ENCODE measurements at places on chromosomes 3 and 15.

DNA sequence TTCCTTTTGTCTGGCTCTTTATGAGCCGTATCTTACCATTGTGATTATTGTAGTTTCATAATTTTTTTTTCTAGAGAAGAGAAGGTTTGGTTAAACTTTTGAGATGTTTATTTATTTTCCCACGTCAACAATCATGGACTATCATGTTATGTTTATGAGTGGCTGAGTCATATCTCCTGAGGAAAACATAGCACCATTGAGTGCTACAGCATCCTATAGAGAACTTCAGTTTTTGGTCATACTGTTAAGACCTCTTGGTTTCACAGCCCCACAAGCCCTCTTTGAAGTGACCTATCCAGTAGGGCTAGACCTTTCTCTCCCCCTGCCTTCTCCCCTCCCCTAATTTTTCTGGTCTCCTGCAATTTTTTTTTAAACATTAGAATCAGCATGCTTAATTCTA is 20.8 kb downstream of the PIK3CA start:
- no peak for DNase-seq

- DNase-seq = no peak
Observed at GRCh38 chr15:63849906-63850305, 16.2 kb upstream of the HERC1 start.

DNA sequence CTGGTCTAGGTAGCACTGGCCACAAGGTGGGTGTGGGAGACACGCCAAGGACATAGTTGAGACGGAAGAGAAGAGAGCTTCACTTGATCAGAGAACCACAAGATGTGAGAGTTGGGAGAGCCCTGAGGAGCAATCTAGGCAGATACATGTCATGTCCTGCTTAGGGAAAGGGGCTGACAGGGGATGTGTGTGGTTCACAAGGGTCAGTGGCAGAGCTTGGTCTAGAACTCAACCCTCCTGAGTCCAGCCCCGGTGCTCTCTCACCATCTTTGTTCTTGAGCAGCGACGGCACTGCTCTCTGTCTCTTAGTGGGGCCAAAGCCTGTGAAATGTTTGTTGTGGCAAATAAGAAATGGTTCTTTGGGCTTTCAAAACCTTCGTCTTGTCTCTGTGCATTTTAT is 243.5 kb upstream of the ROPN1 start:
- no peak for DNase-seq

DNA sequence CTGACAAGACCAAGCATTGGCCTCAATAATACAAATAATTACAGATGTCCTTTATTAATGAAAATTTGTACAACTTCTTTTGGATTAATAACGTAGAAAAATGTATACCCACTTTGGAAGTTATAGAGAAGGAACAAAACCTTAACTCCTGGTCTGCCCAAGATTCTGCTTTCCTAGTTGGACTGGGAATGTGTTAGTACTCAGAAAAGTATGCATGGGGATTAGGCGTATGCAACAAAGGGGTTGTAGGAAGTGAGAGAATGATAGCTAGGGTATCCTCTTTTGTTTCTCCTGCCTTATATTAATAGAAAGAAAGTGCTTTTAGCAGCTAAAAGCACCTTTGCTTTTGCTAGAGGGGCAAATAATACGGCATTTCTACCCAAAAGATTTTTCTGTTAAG is 116.2 kb upstream of the LRRFIP2 start:
- DNase-seq = peak; percentile 55

DNA sequence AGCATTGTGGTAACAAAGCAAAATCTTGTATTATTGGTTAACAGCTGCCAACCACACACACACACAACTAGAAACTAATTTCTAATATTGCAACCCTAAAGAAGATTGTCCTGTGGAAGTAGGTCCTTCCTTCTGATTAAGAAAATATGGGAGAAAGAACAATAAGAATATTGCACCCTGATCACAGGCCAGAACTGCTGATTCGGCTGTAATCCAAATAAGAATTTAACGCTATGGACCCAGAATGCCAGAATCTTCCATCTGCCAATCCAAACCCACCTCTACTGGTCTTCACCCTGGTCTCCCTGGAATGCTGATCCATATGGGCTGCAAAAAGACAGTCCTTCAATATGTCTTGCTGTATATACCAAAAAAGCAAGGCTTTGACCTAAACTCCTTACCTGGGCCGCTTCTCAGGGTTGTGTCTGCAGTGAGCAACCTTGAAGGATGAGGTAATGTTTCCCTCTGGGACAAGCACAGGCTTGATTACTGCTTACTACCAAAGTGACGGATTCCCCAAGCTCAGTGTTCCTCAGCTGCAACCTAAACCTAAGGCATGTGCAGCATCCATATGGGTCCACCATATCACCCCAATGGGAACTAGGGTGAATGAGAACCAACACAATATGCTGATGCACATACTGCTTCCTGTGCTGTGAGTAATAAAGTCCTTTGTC is 8.0 kb downstream of the CCDC14 start:
- DNase-seq = no peak

DNA sequence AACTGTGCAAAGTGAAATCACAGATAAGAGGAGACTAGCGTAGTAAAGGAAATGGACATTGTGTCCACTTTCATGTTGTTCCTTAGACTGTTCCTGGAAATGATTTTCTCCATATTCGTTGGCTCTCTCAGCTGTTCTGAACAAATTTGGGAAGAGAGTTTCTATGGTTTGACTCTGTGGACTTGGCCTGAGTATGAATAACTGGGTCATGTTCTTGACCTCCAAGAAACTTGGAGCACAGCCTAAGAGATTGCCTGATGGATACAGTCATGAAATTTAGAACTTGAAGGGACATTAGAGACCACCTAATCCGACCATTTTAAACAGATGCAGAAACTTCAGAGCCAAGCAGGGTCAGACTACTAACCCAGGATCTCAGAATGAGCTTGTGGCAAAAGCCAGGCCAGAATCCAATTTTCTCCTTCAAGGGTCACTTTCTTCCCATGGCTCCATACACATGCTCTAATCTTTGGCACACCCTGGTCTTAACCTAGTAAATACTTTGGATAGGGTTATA is 430.4 kb downstream of the RBMS3 start:
- DNase-seq = no peak

GRCh38 chr3:101778385-101779046 is 495 bp upstream of the NXPE3 start:
- no peak for DNase-seq

GRCh38 chr3:53230789-53231188 is 25.0 kb downstream of the TKT start:
- DNase-seq = no peak

DNA sequence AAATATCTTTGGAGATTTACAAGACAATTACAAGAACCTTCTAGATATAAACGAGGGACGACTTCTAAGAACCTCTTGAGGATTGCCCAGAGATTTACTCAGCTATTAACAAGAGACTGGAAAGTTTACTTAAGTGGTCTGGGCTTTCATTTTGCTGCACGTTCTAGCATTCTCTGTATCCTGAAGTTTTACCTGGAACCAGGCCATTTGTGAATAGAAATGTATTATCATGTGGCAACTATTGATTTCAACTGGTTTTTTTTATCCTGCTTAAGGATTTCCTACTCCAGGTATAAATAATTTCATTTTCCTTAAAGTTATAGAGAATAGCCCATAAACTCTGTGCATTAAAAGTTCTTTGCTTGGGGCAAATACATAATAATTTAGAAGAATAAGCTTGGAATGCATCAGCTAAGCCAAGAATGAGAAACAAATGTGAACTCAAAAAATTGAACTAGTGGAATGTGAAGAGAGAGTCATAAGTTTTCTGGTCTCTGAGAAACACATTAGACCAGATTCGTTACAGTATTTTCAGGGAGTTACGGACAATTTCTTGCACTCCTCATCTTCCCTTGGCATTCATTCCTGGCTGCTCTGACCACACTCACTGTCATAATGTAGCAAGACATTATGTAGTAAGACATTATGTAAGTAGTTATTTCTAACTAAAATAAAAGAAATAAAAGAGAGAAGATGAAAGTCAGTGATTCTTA is 1.3 kb downstream of the AQP9 start:
- DNase-seq = peak; percentile 62

DNA sequence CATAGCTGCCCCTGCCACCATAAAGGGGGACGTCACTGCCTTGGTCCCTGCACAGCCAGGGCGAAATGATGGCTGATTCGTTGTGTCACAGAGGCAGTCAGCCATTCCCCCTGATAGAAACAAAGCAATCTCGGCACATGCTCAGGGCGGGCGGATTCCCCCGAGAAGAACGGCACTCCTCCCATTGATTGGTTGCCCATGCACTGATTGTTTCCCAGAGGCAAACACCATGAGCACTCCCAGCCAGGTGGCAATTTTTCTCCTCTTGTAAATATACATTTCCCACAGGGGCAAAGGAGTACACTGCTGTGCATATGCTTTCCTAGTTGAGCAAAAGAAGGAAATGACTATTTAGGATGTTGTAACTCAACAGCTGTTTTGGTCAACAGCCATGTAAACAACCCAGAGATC is 56.5 kb downstream of the KY start:
- no peak for DNase-seq

DNA sequence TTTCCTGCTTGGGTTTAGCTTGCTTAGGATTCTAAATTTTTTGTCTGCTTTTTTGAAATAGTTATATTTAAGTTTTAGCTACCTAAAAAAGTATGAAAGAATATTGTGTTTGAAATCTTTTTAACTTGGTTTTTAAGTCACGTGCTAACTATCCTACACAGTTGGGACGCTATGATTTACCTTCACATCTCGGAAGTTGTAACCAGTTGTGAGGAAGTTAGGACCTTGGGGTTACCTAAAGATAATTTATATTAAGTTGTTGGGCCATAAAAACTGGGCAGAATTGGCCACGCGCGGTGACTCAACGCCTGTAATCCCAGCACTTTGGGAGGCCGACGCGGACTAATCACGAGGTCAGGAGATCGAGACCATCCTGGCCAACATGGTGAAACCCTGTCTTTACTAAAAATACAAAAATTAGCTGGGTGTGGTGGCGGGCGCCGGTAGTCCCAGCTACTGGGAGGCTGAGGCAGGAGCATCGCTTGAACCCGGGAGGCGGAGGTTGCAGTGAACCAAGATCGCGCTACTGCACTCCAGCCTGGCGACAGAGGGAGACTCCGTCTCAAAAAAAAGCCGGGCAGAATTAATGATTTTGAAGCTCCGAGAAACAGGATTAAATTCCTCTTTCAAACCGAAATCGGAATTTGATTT is 1.0 kb downstream of the ZFAND6 start:
- DNase-seq = no peak

DNA sequence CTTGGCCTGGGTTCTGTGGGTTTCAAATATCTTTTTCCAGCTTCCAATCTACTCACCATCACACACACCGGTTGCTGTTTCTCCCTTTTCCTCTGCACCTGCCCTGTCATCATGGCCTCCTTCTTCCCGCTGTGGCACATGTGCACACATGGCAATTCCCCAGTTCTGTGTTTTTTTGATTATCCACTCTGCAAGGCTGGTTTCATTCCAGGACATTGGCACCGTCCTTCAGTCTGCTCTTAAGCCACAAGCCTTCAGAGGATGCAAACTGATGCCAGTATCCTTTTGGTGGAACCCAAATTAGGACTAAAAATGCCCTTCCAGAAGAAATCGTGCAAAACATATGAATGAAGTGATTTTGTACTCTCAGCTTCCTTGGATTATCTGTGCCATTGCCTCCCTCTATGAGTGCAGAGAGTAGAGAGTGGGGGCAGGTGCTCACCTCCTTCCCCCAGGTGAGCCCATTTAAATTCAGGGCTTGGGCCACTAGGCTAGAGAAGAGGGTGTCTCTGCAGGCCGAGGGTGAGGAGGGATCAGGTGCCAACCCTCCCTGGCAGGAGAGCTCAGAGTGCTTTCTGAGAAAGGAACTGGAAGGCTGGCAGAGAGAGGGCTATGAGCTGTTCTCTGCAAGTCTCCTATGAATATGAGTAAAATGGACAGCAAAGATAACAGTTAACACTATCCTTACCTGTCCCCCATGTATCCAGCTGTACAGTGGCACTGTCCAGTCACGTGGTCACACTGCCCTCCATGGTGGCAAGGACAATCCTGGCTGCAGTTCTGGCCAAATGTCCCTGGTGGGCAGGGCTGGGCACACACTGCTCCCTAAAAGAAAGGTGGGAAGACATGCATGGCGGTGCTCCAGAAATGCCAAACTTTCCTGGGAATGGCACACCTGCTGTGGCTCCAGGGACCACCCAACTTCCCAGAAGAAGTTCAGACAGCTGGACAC is 100.8 kb downstream of the RAB11A start:
- DNase-seq = no peak

GRCh38 chr3:175316799-175317198 is 457.7 kb downstream of the NAALADL2 start:
- no peak for DNase-seq

- no peak for DNase-seq
Observed at GRCh38 chr15:51191766-51192165, 97.1 kb upstream of the TNFAIP8L3 start.

GRCh38 chr3:177597311-177598096 is 400.2 kb upstream of the TBL1XR1 start:
- peak; percentile 75 for DNase-seq

GRCh38 chr3:57852896-57853295 is 96.8 kb downstream of the SLMAP start:
- peak; percentile 40 for DNase-seq

- DNase-seq = no peak
Observed at GRCh38 chr15:91444656-91445055, 344.6 kb downstream of the SV2B start.

GRCh38 chr3:48548729-48549705 is 7.6 kb downstream of the PFKFB4 start:
- DNase-seq = peak; percentile 84

- DNase-seq = no peak
Observed at GRCh38 chr3:12230406-12230805, 58.5 kb upstream of the PPARG start.
